Activated naive CD4-positive, alpha-beta T cell treated with anti-CD3 and anti-CD28 coated beads, Interleukin-2, amount 50 U/mL, for 72 hours (primary cell): ENCODE measurements at places on chromosomes 5 and 9. TPM values are rescaled to one million over a fixed set of nuclear protein-coding genes. Genes with fewer than 3 reads are reported as not detected.

GRCh38 chr5:53010814-53011213 is 21.7 kb downstream of the ITGA2 start:
- DNase-seq: no peak

DNA sequence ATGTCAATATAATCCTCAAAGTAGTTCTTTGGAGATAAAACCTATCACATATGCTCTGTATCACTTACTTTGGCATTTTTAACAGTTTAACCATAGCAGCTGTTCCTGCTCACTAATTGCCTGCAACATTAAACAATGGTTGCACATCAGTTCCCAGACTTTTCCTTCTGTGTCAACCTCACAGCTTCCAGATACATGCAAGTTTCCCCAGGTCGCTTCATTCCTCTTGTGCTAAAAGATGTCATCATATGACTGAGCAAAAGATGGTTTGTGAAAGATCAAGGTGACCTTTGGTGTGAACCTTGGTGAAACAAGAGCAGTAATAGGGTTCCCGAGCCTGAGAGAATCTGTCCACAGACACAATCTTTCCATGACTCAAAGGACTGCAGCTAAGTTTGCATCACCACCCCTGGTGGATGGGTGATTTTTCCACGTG is 500.4 kb upstream of the PAPPA start:
- DNase-seq: no peak

DNA sequence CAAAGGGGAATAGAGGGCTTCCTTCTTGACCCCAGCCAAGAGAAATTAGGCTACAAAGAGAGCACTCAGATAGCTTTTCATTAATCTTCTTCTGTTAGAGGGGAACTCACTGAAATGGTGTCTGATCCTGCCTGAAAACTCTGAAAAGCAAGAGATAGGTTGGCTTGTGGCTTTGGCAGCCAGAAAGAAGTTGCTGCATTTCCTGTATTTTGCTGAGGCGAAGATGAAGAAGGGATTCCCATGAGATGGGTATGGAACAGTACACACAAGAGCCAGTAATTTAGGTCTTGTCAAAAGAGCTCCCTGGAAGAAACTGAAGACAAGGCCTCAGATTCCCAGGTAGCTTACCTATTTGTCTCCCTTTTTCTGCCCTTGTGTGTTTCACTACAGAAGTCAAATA is 120.9 kb upstream of the TARS1 start:
- no peak for DNase-seq

- DNase-seq: no peak
Observed at GRCh38 chr5:159053216-159053615, 46.5 kb downstream of the EBF1 start.

DNA sequence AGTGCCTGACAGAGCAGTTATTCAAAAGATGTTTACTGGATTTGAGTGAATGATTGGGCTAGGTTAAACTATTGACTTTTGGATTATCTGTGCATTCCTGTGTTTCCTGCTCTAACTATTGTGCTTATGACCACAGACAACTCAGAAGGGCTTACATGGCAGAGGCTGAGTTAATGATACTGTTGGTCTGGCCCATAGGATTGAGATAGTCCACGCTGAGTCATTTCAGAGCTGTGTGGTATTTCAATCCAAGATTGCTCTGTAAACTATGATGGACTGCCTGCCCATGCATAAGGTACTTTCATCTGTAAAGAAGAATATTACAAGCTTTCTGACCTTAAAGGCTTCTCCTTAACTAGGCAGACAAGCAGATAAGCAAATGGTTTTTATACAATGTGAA is 49.1 kb upstream of the SLIT3 start:
- DNase-seq: no peak

- DNase-seq: no peak
Observed at GRCh38 chr5:76720988-76721569, 5.2 kb downstream of the F2R start.

DNA sequence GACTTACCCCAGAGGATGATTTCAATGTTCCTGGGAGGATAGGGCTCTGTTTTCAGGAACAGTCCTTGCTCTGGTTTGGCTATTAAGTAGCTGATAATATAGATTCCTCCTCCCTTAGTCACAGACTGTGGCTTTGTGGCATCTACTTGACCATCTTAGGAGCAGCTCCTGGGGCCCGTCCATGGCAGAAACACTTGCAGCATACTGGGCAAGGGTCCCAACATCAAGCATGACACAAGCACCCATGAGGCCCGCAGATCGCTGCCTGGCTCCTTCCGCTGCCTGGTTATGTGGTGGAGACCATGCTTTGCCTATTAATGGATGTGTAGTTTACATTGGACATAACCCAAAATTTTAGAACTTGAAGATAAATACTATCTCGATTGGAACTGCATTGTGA is 170.1 kb downstream of the ICE1 start:
- no peak for DNase-seq

GRCh38 chr5:81232464-81233079 is 550 bp upstream of the CKMT2 start:
- no peak for DNase-seq

DNA sequence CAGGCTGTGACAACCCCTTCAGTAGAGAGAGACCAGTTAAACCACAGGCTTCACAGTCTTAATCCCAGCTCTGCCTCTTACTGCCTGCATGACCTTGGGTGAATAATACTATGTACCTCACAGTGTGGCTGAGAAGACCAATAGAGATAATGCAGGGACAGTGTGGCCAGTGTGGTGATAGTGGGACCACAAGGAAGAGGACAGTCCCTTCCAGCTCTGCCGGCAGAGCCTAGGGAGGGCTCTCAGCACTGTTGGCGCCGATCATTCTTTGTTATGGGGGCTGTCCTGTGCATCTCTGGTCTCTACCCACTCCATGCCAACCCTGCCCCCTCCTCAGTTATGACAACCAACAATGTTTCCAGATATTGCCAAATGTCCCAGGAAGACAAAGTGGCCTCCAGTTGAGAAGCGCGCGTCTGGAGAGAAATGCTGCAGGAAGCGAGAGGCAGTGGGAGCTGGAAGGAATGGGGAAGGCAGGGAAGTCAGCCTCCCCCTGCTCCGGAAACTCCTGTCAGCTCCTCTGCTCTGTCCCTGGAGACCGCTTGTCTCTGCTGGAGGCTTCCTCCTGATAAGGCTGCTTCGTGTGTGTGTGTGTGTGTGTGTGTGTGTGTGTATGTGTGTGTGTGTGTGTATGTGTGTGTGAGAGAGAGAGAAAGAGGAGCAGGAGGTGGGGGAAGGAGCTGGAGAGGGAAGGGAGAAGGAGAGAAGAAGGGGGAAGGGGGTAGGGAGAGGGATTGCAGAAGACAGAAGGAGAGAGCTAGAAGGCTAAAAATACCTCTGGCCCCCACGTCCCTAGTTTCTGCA is 31.8 kb upstream of the FABP6 start:
- no peak for DNase-seq

GRCh38 chr5:13511442-13511841 is 433.0 kb downstream of the DNAH5 start:
- DNase-seq: no peak

DNA sequence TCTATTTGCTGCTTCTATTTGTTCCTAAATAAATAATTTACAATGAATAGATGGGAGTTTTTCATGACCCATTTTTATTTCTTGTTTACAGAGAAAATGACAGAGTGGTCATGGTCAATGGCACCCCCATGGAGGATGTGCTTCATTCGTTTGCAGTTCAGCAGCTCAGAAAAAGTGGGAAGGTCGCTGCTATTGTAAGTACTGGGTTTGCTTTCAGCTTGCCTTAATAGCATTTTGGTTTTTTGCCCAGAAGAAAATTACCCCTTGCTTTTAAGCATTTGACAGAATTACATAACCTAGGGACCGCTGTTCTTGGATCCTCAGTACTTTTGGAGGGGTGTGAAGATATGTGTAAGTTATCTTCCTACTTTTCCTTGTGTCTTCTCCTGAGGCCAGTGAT is 44.1 kb downstream of the TJP2 start:
- no peak for DNase-seq

- DNase-seq: no peak
Observed at GRCh38 chr5:141680751-141681201, 1.3 kb downstream of the ARAP3 start.

- no peak for DNase-seq
Observed at GRCh38 chr9:133778336-133779013, 40.3 kb upstream of the SARDH start.

DNA sequence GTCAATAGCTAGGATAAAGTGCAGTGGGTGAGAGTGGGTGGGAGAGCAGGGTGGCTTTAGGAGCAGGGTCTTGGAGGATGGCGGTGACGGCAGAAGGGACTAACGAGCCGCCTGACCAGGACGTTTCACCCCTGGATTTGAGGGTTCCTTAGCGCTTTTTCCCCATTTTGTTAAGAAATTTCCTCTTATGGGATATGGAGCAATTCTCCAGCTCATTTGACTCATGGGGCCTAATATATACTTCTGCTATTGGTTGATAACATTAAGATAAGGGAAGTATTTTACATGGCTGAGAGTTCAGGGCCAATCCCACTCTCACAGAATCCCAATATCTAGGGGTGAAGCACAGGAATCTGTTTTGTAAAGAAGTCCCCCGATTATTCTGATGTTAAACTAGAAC is 17.6 kb downstream of the CD180 start:
- DNase-seq: no peak

- no peak for DNase-seq
Observed at GRCh38 chr9:38336341-38336740, 56.2 kb upstream of the ALDH1B1 start.

DNA sequence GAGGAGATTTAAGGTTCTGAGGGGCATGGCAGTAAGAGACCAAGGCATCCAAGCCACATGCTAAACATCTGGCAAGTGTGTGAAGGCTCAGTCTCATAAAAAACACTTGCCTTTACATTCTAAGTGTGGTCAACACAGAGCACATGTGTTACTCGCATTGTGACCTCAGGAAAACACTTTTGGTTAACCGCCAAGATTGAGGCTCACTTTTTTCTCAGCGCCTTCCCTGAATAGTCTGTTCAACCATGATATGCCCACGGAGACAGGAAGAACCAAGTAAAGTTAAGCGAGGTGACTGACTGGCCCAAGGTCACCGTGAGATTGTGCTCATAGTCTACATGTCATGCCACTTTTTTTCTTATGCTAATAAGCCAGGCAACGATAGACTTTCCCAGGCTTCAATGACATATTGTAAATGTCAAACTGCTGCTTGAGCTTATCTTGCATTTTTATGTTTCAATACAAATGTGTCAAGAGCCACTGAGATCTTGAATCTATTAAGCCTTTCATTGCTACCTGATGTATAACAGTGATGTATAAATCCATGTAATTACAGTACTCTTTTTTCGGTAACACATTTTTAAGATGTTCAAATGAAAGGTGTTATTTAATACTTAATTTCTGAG is 21.1 kb upstream of the IL9 start:
- DNase-seq: no peak

DNA sequence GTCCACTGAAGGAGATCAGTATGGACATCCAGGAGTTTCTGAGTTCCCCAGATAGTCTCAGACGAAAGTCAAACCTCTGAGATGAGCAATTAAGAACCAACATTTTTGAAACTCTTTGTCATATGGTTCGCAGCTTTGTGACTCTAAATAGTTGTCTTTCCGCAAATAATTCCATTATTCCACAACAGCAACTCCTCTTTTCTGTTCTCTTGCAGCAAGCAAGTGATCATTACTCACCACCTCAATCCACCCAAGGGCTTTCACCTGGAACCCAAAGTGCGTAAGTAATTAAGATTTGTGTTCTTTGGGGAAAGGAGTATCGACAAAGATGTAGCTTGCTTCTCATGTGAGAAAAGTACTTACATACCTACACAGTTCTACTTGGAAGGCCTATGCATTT is 15.6 kb downstream of the MTX3 start:
- no peak for DNase-seq

The SPATA31C1 gene
- total RNA-seq: not detected

The NDST1 gene
- total RNA-seq: 4.5 TPM

The CARTPT gene
- total RNA-seq: not detected

The ARID3C gene
- not detected for total RNA-seq

The SLC1A3 gene
- total RNA-seq: 0.49 TPM

The SPATA31D3 gene
- total RNA-seq: not detected

The PLAC8L1 gene
- 0.64 TPM for total RNA-seq

The SAXO1 gene
- total RNA-seq: not detected

The CXXC5 gene
- 1.8 TPM for total RNA-seq
